Fibroblast of lung (primary cell): ENCODE measurements at places on chromosomes 2 and 18.

- no peak for DNase-seq
Observed at GRCh38 chr18:3184275-3184963, 35.3 kb downstream of the MYOM1 start.

DNA sequence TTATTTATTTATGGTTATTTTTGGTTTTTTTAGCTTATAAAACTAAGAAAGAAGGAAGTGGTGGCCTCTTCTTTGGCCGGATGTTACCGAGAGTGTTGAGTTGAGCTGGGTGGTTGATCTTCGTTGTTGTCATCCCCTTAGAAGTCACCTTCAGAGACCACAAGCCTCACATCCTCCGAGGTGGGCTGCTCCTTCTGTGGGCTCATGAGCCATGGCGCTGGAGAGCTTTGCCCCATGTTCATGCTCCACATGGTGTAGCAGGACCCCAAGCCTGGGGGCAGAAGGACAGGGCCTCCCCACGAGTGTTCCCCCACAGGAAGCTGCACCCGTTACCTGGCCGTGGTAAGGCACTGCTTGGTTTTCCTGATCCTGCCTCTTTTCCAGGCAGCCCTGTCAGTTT, 23.4 kb downstream of the SNTG2 start:
- DNase-seq, result no peak

GRCh38 chr2:43540021-43540779, 55.6 kb downstream of the THADA start:
- peak; percentile 85 for DNase-seq

DNA sequence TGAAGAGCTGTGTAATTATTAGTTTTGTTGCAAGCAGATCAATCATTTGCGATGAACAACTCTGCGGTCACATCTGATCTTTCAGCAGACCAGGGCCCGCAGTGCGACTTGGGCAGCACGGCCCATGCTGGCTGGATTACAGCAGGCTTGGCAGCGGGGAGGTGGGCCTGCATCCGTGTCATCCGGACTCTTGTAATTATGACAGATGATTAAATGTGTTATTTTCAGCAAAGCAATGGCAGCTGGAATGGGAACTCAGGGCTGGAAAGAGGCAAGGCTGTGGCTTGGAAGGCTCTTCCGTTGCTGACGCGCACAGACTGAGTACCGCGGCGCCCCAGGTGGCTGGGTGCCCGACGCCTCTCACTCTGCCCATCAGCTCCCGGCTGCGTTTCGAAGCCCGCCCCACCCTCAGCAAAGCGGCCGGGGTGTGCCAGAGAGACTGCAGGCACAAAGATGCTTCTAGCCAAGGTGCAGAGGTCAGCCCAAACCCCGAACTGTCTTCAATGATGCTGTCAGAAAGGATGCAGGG, 397.4 kb upstream of the SALL3 start:
- DNase-seq, result no peak

DNA sequence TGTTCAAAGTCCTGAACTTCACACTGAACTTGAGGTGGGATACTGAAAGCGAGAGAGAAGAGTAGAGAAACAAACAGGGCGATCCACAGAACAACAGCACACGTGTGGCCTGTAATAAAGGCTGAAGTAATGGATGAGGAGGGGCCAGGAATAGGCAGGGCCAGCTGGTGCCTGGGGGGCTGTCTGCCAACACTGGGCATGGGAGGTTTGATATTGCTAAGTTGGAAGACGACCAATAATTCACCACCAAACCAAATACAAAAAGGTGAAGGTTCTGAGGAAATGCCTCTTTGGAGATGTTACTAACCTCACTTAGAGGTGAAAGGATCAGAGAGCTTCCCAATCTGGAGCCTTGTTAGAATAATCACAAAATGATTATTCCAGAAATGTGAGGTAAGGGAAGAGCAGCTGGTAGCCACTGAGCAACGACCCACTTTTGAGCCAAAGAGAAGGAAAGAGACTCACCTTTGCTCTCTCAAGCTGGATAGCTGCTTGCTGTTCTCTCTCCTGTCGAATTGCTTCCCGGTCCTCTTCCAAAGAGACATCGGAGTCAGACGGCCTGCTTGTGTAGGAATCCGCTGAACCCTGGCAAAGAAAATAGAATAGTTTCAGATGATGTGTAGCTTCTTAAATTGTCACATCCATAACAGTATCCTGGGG, 54.7 kb upstream of the ARL5A start:
- no peak for DNase-seq

DNA sequence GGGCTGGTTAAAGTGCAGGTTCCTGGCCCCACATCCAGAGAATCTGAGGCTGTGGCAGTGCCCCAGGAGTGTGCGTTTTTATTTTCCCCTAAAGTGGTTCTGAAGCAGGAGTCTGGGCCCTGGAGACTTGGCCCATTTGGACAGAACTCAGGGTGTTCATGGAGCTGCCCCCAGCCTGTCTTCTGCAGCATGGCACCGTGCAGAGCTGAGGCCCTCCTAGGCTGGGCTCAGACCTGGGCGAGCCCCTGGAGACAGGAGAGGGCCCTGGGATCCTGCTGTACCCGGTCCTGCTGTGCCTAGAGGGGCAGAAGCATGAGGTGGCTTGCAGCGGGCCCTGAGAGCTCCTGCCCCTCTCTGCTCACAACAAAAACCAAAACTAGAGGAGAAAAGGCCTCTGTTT, 58.8 kb upstream of the B3GNT7 start:
- DNase-seq, result no peak

DNA sequence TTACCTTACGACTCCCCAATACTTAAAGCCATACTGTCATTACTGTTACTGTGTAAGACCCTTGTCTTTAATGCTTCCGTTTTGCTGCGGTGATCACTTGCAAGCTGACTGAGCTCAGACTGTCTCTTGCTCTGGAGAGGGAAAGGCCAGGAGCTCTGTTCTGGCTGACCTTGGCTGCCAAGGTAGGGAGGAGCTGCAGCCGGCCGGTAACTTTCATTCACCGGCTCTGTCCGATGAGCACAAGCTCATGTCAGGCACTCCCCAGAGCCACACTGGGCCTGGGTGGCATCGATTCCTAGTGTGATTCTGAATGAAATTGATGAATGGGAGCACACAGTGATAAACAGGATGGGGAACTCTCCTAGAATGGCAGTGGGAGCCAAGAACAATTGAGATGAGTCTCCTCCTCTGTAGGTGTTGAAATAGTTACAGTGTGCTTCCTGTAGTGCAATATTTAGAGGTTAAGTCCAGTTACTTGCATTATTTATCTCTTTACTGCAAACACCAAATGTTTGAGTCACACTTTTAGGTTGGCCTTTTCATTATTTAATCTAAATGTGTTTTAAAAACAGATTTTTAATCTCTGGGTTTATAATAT, 100.9 kb downstream of the ATP9B start:
- DNase-seq, result peak; percentile 33

DNA sequence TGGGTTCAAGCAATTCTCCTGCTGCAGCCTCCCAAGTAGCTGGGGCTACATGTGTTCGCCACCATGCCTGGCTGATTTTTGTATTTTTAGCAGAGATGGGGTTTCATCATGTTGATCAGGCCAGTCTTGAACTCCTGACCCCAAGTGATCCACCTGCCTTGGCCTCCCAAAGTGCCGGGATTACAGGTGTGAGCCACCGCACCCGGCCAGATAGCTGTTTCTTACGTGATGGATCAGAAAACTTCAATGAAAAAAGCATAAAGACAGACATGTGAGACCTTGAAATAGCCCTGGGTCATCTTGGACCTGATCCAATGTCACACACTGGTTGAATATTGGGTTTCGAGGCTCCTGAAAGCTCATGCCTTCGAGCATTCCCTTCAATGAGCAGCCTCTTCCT, 66.7 kb upstream of the RTN4 start:
- no peak for DNase-seq

DNA sequence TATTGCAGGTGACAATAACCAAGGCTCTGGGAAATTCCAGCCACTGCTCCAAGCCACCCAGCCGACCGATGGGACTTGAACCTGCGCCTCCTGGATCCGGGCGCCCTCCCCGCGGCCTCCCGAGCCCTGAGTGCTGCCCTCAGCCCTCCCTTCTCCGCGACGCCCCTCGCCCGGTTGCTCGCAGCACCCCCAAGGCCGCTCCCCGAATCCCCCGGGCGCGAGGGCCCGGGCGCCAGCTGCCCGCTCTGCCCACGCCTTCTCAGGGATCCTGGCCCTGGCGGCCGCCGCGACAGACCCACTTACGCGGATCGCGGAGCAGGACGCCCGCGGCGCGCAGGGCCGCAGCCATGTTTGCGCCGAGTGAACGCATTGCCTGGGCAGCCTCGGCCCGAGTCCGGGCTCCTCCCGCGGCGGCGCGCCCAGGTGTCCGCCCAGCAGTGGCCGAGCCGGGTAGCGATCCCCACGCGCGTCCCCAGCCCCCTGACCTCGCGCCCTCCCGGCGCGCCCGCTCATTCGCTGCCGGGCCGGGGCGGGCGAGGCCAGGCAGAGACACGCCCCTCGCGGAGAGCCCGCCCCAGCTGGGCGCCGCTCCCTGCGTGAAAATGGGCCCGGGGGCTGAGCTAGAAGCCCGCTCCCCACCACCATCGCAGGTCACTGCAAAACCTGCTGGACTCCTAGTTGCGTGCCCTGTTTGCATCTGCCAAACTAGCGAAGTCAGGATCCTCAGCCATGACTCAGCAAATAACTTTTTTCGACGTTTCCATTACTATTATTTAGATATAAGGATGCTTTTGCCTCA, at the start of gene FECH:
Gene FECH (minus strand): TSS at position 452 of the 799 bp plus-strand sequence. CDS start 82 bp downstream, at position 370.
- DNase-seq, result peak; percentile 68

- no peak for DNase-seq
Observed at GRCh38 chr2:47067788-47068407, 87.2 kb downstream of the STPG4 start.

DNA sequence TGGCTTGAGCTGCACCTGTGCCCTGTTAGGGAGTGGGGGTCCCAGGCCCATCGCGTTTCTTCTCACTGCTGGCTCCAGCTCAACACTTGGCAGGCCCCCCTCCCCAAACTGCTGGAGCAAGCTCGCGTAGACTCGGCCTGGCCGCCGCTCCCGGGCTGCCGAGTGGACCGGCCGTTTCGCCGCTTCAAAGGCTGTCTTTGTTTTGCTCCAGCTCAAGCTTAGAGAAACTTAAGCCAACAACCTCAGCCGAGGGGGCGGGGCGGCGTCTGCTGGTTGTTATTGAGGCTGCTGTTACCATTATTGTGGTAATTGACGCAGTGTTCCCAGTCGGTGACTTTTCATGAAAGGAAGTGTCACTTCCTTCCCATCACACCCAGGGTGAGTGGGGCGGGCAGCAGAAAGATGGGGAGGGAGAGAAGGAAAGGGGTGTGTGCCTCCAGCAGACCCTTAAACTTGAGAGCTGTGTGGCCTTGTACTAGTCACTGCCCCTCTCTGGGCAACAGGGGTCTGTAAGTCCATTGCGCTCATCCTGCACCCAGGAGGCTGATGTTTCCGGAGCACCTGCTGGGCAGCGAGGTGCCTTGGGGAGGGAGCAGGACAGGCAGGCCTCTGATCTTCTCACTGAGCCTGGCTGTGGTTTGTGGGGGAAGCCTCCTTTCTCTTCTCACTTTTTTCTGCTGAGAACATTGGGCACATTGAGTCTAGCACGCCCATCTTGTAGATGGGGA, 2.1 kb downstream of the ARID5A start:
- DNase-seq, result peak; percentile 50

- DNase-seq, result peak; percentile 82
Observed at GRCh38 chr2:64838817-64839216, 150.4 kb upstream of the SLC1A4 start.

DNA sequence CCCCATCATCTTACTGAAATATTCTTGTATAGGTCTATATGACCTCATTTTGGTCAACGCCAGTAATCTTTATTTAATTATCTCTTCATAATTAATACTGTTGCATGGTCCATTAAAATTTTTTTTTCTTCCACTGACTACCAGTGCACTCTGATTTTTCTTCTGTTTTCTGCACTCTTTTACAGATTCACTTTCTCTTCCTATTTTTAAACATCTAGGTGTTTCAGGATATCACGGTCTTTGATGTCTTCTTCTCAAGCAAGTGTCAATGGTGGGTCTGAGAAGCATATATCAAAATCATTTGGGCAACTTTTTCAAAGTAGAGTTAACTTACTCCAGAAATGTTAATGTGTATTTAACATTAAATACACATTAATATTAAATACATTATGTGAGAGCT, 51.4 kb downstream of the CCDC141 start:
- DNase-seq, result no peak

DNA sequence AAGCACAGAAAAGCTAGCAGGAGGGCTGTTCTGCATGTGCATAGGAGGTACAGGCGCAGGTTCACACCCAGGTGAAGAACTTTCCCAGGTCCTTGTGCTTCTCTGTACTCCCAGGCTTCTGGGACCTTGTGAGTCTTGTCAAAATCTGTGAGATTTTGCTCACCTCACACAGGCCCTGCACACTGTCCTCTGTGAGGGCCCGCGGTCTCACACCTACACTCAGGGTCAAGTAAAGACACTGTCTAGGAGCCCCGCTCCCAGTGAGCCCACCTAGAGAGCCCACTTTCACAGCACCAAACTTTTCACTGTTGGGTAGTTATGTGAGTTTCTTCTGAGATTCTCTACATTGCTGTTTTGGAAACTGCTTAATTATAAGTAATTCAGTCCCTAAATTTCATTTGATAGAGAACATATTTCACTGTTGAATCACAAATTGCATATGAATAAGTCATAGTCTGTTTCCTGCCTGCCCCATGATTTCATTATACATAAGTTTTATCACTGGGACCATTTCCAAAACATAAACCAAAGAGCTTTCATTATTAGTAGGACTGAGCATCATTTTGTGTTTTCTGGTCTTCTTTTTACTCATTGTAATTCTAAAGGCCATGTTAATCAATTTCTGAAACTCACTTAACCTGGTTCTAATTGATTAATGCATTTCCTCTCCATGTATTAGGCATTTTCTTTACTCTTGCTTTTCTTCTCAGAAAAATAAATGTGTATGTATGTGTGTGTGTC, 234.2 kb upstream of the SPOPL start:
- DNase-seq, result peak; percentile 86

DNA sequence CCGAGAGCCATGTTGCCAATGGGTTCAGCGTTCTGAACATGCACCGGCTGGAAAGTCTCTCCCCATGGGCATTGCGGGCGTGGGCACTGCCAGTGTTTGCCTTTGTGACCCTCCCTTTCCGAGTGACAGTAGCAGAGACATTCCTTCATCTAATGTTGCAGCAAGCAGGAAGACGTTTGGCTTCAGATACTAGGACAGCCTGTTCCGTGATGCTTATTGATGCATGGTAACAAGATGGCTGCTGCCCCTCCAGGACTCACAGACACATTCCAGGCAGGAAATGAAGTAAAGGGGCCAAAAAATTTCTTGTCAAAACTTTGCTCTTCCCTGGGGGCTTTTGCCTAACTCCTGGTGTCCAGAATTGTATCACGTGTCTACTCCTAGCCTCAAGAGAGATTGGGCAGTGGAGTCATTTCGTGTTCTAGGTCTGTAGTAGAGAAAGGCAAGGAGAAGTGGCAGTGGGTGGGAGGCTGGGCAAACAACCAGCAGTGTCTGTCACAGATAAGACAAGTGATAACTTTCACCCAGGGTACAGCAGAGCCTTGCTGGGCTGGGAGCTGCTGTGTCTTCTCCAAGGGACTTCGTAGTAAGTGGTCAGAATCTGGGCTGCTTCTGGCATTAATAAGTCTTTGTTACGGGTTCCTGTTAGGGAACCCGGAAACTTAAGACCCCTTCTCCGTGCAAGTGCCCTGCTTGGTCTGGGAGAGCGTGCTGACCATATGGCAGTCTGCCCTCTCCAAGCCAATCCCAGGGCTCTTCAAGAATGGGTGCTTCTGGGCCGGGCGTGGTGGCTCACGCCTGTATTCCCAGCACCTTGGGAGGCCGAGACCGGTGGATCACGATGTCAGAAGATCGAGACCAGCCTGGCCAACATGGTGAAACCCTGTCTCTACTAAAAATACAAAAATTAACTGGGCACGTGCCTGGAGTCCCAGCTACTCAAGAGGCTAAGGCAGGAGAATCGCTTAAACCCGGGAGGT, 93.5 kb downstream of the TFCP2L1 start:
- no peak for DNase-seq
